ENCODE measurements at places on chromosomes 6 and 20.

- no peak for DNase-seq
Measured at GRCh38 chr6:10567256-10568026, 46.3 kb downstream of the GCNT2 start.

DNA sequence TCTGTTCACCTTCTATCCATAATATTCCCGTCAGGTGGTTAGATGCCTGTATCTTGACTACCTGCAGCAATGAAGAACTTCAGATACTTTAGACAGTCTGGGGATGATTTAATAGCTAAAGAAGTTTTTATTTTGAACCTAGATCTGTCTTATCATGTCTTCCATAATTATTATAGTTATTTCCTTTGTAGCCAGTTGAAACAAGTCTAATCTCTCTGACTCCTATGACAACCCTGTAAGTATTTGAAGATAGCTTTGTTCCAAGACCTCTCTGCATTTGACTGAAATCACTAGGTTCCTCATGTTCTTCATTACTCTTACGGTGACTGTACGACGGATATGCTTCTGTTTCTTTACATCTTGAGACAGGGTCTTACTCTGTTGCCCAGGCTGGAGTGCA, 316.6 kb upstream of the BMP2 start:
- DNase-seq, result no peak

DNA sequence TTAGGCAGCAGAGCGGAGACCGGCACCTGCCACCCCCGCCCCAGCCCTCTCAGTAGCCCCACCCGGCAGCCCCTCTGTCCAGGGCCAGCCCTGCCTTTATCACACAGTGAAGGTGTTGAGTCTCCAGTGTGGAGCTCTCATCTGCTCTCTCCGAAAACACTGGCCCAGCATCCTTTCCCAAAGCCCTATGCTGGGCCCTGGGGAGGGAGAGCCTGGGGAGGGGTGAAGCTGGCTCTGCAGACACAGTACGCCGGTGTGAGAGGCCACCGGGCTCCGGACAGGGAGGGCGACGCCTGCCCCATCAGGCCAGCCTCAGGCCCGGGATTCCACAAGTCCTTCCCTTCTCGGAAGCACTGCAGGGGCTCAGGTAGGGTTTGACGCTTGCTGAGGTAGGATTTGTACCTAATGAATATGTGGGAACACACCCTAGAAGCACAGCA, 186.9 kb downstream of the ERMARD start:
- peak; percentile 18 for DNase-seq

DNA sequence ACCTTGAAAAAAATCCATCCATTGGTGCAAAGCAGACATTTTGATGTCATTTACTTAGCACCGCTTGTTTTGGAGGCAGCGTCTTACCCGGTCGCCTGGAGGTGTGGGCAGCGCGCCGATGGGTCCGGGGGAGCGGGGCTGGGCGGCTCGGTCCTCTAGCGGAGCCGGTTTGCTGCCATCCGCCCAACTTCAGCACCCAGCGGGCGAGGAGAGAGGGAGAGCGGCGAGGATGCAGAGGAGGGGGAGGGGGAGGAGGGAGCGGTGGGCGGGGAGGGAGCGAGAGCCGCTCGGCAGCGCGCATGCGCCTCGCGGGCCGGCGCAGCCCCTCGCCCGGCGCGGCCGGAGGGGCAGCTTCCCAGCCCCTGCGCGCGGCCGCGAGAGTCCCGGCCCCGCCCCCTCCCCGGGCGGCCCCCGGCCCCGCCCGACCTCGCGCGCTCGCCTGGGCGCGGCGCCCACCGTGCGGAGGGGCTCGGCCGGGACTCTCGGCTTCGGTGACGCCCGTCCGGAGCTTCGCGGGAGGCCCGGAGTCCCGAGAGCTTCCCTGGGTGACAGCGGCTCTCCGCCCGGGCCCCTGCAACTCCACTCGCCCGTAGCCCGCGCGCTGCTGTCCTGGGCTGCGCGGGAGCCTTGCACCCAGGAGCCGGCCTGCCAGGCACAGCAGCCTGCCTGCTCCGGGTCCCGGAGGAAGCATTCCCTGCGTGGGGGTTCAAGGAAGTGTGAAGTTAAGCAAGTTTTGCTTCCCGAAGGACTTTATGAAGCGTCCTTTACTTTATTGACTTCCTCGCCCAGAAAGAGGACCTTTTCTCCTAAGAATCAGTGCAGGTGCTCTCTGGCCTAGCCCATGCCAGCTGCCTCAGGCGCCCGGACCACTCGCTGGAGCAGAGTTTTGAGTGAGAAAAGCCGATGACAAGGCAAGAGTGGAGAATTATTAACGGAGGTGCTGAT, at the start of gene RGS17:
TSS of gene RGS17 (minus strand) at position 246 of the 945 bp plus-strand sequence. CDS start 87,264 bp downstream, outside the sequence.
- DNase-seq, result peak; percentile 76

DNA sequence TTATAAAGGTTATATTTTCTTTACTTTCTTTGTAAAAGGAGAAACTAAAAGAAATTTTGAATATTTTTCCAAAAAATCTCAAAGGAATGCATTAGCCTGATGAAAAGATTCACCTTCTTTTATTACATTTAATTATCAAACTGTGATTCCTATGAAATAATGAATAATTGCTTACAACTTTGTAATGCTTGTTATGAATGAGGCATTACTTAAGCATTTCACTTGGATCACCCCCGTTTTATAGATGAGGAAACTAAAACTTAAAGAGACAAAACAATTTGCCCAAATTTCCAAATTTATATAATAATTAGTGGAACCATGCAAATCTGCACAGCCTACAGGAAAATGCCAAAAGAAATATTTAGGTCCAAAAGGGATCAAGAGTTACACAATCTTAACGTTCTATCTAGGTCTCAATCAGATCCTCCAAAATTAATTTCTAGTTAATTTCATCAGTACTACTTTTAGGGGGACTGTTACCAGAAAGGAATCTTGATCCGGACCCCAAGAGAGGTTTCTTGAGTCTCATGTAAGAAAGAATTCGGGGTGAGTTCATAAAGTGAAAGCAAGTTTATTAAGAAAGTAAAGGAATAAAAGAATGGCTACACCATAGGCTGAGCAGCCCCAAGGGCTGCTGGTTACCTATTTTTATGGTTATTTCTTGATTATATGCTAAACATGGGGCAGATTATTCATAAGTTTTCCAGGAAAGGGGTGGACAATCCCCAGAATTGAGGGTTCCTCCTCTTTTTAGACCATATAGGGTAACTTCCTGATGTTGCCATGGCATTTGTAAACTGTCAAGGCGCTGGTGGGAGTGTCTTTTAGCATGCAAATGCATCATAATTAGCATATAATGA, 288.0 kb downstream of the ADGB start:
- no peak for DNase-seq

All from GM13976 (cell line).